ENCODE measurements at places on chromosomes 6 and 20.

- DNase-seq: peak; percentile 70
Measured at GRCh38 chr6:150689900-150690590, 90.4 kb downstream of the PLEKHG1 start.

DNA sequence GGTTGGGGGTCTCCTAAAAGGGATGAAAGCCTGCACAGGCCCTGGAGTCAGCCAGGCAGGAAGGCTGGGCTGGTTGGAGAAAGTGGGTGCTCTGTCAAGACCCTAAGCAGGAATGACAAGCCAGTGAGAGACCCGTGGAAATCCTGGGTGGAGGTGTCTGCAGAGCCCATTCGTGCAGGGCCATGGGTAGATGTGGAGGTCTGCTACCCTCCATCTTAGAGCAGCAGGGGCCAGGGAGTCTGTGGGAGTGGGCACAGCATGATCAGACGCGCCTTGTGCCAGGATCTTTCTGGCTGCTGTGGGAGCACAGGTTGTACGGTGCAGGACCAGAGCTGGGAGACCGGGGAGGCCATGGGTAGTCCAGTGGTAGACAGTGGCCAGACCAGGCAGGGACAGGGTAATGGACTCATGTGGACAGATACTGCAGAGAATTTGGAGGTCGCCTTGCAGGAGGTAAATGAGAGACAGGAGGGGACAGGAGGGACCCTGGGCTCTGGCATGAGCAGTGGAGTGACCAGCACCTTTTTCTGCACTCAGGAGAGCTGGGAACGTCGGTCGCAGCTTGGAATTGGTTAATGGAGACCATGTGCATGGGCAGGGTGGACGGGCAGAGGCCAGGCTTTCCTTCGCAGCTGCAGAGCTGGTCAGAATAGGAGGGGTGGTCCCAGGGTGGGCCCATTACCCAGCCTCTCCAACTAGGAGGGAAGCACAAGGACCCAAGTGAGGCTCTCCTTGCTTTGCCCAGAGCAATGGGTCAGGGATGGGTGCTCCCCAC is 203.5 kb upstream of the PMEPA1 start:
- DNase-seq: no peak

DNA sequence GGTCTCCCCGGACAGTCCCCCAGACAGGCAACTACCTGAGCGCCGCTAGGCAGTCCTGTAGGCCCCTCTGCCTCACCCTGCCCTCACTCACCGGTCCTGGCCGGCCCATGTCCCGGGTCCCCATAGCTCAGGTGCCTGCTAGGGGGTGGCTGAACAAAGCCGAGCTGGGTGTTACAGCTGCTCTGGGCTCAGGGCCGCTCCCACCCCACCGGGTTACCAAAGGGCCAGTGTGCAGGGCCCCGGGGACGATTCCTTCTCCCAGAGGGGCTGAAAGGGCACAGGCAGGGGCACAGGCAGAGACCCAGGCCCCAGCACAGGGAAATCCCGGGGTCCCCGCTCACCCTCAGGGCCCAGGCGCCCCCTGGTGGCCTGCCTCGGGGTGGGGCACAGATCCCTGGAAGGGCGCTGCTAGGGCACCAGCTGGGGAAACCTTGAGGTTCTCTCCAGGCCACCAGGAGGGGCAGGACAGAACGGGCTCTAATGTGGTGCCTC is 118.4 kb downstream of the GRM4 start:
- peak; percentile 67 for DNase-seq

- no peak for DNase-seq
Measured at GRCh38 chr6:12022953-12023388, 10.9 kb downstream of the HIVEP1 start.

GRCh38 chr6:26230351-26230750 is 134.6 kb upstream of the BTN3A2 start:
- no peak for DNase-seq

- DNase-seq: no peak
Measured at GRCh38 chr6:107495196-107495643, 5.3 kb downstream of the SOBP start.

All from B cell (primary cell).